ENCODE measurements at places on chromosomes 3 and 15.
A peak's percentile ranks its signal among the peaks of the same experiment; 100 is the strongest.

DNA sequence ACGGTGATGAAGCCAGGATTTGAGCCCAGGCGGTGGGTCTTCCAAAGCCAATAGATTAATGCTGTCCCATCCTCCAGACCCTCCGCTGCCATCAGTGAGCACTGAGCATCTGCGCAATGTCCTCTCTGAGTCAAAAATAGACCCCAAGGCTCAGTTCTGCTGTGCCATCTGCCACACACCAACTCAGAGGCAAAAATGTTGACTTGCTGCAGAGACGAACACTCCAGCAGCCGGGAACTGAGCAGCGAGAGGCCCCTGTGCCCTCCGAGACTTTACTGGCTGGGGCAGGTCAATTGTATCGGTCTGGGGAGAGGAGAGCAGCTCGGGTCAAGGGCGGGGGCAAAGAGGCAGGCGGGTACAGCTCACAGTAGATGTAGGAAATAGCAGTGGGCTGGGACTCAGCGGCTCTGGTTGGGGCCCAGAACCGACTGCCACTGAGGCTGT is 41.5 kb upstream of the ATP2B2 start:
- no peak for DNase-seq

DNA sequence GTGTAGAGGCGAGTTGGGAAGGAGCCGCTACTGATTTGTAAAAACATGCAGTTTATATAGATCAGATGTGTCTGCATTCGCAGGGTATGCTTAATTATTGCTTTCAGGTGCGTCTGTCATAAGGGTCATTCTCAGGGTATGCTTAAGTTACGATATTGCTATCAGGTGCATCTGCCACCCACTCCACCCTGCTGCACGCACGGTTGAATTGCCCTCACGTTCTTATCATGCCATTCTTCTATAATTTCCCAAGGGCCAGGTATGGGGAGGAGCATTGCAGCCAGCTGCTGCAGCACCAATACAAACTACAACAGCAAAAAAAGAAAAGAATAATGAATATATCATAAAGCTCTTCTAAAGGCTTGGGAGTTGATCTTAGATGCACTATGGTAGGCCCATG is 230.0 kb downstream of the KBTBD8 start:
- no peak for DNase-seq

DNA sequence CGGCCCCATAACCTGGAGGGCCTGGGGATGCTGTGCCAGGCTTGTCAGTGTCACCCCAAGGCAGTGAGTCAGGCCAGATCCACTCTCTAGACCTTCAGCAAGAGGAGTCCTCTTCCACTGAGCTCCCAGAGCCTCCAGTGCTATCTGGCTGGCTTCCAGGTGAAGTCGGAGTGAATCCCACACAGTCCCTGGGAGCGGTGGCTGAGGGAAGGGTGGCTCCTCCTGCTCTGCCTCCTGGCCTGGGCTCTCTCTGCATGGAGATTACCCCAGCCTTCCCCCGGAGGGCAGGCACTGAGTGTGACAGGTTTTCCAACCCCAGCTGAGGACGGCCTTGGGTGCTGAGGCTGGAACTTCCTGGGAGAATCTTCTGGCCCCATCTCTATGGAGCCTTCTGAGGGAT is 82.7 kb downstream of the EPHB1 start:
- DNase-seq = no peak

GRCh38 chr3:74287557-74287956 is 326.9 kb downstream of the CNTN3 start:
- no peak for DNase-seq

GRCh38 chr3:139134678-139135372 is 90.1 kb upstream of the PRR23C start:
- DNase-seq = peak; percentile 13

GRCh38 chr15:25795061-25795460 is 68.1 kb downstream of the ATP10A start:
- no peak for DNase-seq

- no peak for DNase-seq
Measured at GRCh38 chr3:187072102-187072501, 67.2 kb downstream of the RPL39L start.
